NCI-H2107 (cell line): ENCODE measurements at places on chromosomes 4 and X.
A peak's percentile ranks its signal among the peaks of the same experiment; 100 is the strongest.

DNA sequence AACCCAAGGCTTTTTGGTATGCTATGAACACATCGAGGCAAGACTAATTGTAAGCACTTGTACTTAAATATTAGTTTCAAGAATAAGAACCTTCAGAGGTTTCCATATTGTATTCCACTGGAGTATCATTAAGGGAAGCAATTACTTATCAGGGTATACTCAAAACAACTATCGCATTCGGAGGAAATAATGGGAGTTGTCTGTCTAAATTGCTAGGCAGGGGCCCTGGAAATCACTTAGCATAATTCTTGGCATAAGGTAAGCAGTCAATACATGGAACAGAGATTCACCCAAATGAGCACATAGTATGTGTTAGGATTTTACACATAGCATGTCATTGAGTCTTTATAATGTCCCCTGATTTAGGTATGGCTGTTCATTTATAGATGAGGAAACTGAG, 249.4 kb downstream of the DHX15 start:
- no peak for DNase-seq

DNA sequence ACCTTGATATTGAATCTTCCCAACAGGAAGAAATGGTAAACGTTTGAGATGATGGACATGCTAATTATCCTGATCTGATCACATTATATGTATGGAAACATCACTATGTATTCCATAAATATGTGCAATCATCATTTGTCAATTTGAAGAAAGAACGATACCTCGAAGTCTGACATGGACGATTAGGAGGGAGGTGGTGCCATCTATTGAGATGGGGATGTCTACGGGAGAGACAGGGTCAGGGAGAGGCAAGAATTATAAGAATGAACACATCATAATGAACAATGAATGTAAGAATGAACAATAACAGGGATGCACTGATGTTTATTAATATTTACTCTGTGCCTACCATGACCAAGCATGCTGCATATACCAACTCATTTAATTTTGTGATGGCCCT, 93.7 kb upstream of the SOD3 start:
- no peak for DNase-seq

DNA sequence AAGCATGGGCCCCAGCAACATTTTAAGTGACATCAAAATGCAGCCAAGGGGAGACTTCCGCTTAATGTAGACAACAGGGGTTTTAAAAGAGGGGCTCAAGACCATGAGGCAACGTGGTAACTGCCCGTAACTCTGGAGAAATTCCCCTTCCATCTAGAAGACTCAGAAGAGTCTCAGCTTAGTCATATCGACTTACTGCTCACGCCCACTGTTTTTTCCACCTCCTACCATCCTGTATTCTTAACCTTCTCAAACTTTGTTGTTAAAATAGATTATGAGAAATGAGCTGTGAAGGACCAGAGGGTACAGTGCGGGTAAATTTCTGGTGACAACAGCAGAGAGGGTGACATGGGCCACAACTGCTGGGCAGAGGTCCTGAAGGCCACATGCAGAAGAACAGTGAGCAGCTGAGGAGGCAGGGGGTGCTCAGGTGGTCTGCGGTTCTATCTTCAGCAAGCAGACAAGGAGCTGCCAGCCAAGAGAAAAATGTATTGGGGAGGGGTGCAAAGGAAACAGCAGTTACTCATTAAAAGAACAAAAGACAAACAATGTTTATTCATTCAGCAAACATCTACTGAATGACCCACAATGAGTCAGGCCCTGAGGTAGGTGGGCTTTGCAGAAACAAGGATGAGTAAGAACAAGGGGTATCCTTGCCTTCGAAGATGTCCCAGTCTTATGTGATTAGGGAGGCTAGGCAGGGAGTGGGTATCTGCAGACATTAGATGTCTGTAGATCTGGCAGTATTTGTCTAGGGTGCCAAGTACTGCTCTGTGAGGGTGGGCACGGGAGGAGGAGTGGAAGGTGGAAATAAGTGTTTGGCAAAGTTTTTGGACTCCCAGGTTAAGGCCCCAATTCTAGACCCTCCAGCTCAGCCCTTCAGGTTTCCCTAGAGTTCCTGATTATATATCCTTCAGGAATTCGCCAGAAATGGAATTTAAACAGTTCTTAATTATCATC, 175.3 kb downstream of the TSPAN5 start:
- DNase-seq: no peak

DNA sequence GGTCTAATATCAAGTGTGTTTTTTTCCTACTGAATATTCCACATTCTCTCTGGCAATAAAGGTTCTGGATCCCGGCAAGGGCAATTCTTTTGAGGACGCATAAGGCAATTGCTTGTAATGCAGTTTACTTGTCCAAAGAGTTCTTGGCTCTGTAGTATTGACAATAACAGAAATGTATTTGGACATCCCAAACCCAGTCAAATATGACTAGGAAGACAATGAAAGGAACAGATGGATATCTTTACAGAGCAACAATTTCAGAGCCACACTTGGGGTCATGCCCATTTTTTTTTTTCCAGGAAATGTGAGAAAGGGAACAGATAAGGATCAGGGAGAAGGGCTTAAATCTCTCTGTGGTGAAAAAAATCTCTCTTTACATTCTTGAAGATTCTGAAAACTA, 12.2 kb downstream of the GK2 start:
- DNase-seq: no peak

GRCh38 chrX:107610667-107611066, 17.6 kb upstream of the PRPS1 start:
- DNase-seq: no peak

DNA sequence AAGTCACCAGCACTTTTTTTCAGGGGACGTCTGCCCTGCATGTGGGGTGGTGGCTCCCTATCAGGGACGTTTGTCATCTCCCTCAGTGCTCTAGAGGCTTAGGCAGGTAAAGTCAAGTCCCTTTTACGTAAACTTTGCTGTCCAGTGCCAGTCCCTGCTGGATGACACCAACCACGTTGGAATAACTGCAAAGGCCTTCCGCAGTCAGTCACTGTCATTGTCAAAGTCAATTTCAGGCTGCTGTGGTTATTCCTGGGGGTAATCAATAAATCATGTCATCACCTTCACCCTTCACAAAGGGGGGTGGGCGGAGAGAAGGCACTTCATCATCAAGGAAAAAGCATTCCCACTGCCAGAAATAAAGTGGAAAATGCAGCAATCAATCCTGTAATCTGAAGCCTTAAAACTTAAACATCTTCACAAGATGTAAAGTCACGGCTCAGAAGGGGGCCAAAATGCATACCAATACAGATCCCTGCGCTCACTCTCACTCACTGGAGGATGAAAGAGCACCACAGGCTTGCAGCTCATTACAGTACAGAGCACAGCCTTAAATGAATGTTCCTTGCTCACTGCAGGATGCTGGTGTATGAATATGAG, 56.2 kb downstream of the CLDN22 start:
- no peak for DNase-seq

GRCh38 chr4:168794881-168795280, 215.2 kb downstream of the CBR4 start:
- DNase-seq: no peak

DNA sequence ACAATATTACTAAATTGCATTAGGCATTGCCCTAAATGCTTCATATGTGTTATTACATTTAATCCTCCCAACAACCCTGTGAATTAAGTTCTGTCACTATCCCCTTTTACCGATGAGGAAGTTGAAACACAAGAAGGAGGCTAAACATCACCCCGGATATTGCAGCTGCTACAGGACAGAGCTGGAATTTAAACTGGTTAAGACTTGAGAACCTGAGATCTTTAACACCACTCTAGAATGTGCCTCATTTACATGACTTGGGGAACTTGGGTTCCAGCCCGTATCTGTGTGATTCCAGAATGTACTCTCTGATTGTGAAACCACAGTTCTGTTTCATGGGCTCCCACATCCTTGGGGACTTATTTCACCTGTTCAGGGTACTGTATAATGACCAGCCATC, 165.1 kb upstream of the PPARGC1A start:
- no peak for DNase-seq

DNA sequence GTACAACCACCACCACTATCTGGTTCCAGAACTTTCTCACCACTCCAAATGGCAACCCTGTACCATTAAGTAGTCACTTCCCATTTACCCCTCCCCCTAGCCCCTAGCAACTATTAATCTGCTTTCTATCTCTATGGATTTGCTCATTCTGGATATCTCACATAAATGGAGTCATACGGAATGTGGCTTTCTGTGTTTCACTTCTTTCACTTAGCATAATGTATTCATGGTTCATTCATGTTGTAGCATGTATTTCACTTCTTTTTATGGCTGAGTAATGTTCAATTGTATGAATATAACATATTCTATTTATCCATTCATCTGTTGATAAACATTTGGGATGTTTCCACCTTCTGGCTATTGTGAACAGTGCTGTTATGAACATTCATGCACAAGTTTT, 104.7 kb downstream of the AMMECR1 start:
- DNase-seq: no peak

DNA sequence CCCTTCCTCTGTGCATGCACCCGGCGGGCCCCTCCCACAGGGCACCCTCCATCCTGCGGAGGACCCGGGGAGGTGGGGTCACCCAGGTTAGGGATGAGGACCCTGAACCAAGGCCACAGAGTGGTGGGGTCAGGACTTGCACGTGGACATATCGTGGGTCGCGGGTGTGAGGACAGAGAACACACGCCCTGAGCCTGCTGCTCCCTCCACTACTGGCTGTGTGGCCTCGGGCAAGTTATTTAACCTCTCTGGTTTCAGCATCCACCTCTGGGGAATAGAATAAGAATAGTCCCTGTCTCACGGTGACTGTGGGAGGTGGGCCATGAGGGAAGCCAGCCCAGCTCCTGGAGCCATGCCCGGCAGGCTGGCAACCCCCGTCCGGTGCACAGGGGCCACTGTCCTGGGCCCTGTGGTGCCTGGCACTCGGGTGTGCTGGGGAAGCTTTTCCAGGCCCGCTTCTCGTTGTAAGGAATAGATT, 5.1 kb downstream of the PSAPL1 start:
- DNase-seq: no peak

DNA sequence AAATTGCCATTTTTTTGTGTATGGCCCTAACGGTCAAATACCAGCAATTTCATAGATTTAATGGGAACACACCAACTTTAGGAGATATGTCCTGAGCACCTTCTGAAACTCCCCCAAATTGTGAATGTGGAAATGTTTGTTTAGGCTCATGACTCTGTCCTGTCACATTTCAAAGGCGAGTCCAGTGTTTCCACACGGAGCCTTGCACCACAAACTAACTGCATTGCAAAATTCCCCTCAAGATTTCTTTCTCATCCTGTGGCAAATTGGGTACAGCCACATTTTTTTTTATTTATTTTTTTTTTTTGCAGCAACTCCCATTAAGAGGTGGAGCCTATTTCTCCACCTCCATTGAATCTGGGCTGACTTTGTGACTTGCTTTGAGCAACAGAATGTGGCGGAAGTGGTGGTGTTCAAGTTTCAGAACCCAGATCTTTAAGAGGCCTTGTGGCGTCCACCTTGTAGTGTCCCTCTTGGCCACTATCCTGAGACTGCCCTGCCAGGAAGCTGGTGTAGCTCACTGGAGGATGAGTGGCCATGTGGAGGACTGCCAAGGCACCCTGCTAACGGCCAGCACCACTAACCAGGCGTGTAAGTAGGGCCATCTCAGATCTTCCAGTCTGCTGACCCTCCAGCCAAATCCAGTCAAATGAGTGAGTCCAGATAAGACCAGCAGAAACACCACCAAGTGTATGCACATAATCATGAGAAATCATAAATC, 172.4 kb upstream of the SCML1 start:
- DNase-seq: no peak

DNA sequence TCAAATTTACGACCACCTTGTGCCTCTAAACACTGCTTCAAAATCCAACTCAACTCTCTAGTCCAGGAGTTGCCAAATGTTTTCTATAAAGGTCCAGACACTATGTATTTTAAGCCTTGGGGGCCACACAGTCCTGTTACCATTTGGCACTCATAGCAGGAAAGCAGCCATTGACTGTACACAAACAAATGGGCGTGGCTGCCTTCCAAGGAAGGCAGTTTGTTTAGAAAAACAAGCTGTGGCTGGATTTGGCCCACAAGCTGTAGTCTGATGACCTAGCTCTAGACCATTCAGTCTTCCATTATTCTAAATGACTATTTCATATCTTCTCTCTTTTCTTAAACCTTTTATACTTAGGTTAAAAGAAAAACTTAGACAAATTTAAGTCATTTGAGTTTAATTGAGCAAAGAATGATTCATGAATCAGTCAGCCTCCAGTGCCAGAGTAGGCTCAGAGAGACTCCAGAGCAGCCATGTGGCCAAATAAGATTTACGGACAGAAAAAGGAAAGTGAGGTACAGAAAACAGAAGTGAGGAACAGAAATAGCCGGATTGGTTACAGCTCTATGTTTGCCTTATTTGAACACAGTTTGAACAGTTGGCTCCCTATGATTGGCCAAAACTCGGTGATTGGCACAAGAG, 825.8 kb upstream of the LCORL start:
- no peak for DNase-seq

DNA sequence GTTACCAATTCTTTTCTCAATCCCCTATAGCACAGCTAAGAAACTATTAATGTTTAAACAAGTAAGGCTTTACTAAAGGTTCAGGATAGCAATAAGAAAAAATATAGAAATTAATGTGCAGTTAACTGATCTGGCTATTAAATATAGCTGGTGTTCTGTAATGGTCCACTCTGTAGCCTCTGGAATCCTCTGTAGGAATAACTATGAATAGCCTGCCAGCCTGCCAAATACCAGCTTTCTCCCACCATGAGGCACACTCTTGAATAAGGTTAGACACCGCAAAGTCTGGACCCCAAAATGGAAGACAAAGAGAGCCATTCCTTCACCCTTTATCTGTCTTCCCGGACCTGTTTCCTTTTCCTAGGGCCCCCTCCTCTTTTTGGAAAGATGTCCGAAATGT, 30.6 kb downstream of the CEP44 start:
- no peak for DNase-seq

DNA sequence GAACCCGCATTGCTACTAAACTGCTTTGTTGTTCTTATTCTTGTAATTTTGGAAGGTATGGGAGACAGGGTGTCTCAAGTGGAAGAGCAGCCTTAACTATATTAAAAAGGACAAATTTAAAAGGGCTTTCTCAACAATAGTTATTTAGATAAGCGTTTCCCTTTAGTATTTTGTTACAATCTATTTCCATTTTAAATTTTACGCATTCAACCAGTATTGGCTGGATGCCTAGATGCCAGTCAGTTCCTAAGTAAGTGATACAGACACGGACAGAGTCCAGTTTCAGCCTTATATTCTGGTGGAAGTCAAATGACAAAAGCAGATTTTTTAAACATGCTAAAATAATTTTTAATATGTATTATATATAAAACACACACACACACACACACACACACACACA, 28.3 kb downstream of the FAT1 start:
- peak; percentile 2 for DNase-seq

DNA sequence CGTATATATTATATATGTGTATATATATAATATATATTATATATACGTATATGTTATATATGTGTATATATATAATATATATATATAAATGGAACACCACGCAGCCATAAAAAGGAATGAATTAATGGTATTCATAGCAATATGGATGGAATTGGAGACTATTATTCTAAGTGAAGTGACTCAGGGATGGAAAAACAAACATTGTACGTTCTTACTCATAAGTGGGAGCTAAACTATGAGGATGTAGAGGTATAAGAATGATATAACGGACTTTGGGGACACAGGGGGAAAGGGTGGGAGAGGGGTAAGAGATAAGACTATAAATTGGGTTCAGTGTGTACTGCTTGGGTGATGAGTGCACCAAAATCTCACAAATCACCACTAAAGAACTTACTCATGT, 1388.9 kb downstream of the C4orf33 start:
- DNase-seq: no peak
